ENCODE measurements at places on chromosomes 7 and 10.

- no peak for DNase-seq
These were observed 49.2 kb downstream of the MKX start for GRCh38 chr10:27696466-27696865.

GRCh38 chr10:18202680-18203460 lies 62.6 kb downstream of the CACNB2 start:
- no peak for DNase-seq

GRCh38 chr10:61356354-61356753 lies 96.8 kb downstream of the TMEM26 start:
- no peak for DNase-seq

DNA sequence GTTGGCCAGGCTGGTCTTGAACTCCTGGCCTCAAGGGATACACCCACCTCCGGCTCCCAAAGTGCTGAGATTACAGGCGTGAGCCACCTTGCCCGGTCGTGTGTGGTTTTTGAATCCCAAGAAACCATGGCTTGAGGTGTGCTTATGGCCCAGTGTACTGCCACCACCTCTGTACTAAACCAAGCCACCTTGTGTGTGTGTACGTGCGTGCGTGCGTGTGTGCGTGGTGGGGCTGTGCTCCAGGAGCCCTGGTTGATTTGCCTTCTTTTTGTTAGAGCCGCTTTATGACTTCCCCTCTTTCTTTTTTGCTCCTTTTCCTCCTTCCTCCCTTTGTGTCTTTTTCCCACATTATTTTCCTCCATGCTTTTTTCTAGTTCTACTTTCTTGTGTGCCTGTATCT lies 121.4 kb downstream of the CAMK1D start:
- DNase-seq, result no peak

DNA sequence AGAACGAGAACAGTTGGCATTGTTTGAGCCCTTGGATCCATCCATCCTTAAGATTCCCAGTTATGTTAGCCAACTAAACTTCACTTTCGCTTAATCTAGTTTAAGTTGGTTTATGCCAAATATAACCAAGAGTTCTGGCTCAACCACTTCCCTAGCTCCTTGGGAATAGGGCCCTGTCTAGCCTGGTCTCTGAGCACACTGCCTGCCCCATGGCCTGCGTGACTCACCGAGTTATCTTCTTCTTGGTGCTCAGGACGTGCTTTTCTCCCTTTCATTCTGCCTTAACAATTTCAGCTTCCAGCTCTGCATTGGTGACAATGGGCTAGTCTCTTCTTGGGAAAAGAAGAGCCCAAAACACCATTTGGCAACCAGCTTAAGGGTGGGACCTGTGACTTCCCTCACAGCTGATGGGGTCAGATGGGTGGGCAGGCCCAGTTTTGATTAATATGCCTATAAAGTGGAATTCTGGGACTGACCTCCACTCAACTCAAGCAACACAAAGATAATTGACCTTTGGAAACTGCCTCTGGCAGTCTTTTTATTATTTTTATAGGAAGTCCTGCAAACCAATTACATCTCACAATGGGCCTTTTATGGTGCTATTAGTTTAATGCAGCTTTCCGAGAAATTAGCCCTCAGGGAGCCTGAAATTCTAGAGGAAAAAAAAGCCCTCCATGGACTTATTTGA lies 126.4 kb downstream of the CFAP58 start:
- no peak for DNase-seq

DNA sequence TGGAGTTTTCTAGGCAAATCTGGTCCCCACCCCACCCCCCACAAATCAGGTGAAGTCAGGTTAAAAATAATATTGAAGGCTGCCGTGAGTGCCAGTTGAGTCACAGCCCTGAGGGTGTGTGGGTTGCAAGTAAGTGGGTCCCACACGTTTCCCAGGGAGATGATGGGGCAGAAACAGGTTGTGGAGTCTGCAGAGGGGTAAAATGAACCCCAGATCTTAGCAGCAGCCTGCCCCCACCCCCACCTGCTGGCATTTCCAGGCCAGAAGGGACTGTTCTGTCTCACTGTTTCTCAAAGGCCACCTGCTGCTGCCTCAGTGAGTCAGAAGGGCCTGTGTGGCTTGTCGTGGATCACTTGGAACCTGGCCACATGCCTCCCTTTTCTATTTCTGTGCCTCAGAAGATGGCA lies 59.8 kb upstream of the SMNDC1 start:
- no peak for DNase-seq

GRCh38 chr7:11373546-11374142 lies 400.0 kb downstream of the PHF14 start:
- DNase-seq, result no peak

DNA sequence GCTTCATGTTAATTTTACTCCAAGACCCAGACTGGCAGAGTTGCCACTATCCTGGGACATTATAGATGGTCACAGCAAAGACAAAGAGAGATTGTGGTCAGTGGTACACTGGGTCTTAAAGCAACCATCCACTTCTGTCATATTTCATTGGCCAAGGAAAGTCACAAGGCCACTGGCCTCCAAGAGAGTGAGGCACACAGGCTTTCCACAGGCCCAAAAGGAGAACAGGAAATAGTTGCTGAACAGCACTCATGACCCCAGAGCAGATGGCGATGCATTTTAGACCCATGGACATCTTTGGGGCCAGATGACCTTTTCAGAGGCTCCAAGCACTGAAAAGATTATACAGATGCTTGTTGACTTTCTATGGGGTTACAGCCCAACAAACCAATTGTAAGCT lies 97.4 kb downstream of the ARID5B start:
- no peak for DNase-seq

- no peak for DNase-seq
These were observed 77.5 kb upstream of the CTTNBP2 start for GRCh38 chr7:117950601-117951260.

GRCh38 chr7:80708123-80708522 lies 69.7 kb downstream of the CD36 start:
- DNase-seq, result no peak

DNA sequence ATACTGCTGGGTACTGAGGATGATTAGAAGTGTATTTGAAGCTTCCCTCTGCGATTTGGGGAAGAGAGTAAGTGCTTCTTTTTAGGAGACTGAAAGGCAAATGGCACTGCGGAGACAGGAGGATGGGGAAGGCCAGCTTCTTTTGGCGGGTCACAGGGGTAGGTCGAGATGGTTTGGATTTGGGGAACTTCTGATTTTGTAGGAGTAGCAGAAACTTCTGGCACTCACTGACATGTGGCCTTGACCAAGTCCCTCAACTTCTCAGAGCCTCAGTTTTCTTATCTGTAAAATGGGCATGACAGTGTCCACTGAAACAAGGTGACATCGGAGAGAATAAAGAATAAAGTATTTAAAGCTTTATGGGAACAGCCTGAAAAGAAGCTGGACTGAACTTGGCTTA lies 59.8 kb upstream of the WDR11 start:
- no peak for DNase-seq

DNA sequence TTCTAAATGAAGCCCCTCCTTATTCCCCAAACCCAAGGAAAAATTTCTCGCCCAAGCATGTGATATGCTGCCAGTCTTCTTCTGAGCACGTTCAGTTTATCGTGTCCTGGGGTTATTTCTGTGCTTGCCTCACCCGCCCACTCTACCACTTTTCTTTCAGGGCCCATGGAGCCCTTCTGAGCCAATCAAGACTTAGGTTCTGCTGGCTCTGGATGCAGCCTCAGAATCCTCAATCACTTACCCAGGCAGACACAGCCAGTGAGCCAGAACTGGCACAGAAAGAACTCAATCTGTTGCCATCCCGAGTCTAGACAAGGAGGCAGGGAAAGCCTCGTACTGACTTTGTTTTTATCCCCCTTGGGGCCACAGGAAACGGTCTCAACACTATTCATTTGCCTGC lies 34.2 kb upstream of the C10orf90 start:
- no peak for DNase-seq

- DNase-seq, result no peak
These were observed 79.3 kb downstream of the GOLGA7B start for GRCh38 chr10:97928897-97929296.

GRCh38 chr10:85784792-85785191 lies 581.8 kb downstream of the GRID1 start:
- no peak for DNase-seq

GRCh38 chr7:40231796-40232195 lies 97.0 kb downstream of the SUGCT start:
- no peak for DNase-seq

DNA sequence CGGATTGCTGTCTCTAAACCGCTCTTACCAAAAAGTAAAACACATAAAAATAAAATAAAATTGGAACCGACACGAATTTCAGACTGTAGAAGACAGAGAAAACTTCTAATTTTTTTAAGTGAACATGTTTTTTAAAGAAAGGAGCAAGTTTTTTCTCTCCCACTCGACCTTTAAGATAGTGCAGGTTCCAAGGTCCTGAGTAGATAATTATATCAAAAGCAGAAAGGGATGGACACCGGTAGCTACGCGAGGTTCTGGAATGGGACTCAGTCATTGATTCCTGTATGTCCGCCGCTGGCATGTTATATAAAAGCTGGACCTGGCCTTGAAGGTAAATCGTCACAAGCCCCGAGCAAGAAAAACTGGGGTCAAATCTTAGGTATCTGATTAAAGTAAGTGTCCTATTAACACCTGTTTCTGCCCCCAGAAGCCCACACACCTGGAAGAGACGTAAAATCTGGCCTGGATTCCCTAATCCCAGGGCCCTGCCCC lies 462 bp upstream of the CISD1 start:
- DNase-seq, result no peak

- DNase-seq, result no peak
These were observed 124.8 kb downstream of the PHTF2 start for GRCh38 chr7:77923419-77923818.

DNA sequence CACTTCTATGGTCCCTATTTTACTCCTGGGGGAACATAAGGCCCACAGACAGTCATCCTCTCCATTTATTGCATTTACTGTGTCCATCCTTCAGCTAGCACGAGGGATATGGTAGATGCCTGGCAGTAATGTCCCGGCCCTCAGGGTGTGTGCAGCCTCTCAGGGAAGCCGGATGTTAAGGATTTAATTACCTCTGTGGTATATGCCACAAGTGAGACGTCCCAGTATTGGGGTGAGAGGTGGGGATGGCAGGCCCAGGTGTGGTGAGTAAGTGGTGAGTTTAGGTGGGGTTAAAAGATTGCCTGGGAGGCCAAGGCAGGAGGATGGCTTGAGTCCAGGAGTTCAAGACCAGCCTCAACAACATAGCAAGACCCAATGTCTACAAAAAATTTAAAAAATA lies 144.9 kb downstream of the SH3PXD2A start:
- no peak for DNase-seq

- DNase-seq, result peak; percentile 85
These were observed 2.7 kb downstream of the KCNIP2 start for GRCh38 chr10:101840741-101841453.

DNA sequence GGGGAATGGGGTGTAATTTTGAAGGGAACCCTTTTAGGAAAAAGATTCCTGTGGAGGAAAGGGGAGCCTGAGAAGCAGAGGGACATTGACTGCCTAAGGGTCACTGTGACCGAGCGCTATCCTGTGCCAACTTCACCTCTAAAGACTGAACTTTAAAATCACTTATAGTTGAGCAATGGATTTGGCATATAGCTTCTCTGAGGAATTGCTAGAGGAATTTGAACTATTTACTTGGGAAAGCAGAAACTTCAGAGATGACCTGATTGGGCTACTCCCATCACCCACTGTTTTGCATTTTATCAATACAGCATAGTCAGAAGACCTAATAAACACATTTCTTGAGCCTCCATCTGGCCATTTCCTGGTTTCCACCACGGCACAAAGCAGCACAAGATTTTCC lies 23.7 kb upstream of the WNT16 start:
- DNase-seq, result no peak

GRCh38 chr7:34187798-34188307 lies 282.5 kb downstream of the BMPER start:
- no peak for DNase-seq

DNA sequence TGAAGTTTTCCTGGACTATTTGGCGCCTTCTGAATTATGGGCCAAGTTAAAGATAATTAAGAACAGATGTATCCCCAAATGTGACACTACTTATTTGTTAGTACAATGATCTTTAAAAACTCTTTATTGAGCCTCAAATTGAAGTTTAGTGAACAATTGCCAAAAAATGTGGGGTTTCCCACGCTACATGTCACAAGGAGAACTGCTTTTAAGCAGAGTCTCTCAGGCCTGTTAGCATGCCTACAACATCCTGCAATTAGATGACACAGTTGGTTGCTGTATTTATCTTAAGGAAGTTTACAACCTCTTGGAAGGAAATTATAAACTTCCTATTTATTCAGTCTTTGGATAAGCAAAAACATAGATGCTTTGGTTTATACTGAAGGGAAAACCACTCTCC lies 733.0 kb downstream of the TNS3 start:
- DNase-seq, result no peak

- DNase-seq, result no peak
These were observed 61.0 kb downstream of the STEAP1B start for GRCh38 chr7:22438994-22439393.

DNA sequence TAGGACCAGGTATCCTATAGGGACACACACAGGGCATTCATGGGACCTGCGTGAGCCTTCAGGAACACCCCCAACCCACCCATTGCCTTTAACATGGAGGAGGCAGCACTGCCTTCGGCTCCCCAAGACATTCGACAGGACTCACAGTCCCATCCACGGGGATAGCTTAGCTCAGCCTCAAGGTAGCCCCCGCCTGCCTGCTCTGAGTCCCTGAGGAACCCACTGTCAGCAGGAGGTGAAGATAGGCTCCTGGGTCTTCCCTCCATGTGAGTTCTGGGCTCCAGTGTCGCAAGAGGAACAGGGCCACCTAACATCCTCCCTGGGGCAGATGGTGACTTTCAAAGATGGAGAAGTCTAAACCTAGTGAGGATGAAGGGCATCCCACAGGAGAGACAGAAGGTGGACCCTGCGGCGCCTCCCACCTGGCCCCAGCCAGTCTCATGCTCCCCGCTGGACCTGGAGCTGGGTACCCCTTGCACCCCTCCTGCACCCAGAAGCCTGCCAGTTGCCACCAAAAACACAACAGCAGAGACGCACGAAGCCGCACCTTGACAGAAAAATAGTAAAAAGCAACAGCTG lies 4.9 kb upstream of the ADIRF start:
- DNase-seq, result peak; percentile 2

DNA sequence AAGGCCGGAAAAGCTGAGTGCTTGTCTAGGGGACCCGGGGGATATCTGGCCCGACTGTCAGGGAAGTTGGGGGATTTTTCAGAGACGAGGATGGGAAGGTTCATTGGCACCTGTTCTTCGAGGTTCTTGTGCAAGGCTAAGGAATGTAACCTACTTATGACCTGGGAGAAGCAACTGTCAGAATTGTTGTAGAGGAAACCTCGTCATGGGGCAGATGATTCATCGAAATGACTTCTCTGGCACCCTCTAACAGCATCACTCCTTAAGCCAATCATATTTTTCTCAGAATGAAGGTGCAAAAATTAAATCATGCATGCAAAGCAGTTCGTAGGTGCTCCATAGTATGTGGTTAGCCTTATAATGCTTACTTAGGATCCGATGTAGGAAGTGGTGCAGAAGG lies 58.6 kb downstream of the PLXDC2 start:
- no peak for DNase-seq

GRCh38 chr10:108775911-108776475 lies 1147.3 kb downstream of the XPNPEP1 start:
- DNase-seq, result no peak

GRCh38 chr7:139054101-139054500 lies 18.3 kb upstream of the ZC3HAV1L start:
- DNase-seq, result peak; percentile 71

All from D341Med (cell line).